Endothelial cell of umbilical vein (primary cell): ENCODE measurements at places on chromosomes 7 and 10. TPM values are rescaled to one million over a fixed set of nuclear protein-coding genes. Genes with fewer than 3 reads are reported as not detected.

The ASZ1 gene
- polyA plus RNA-seq: not detected in 2 replicates

The SCIN gene
- 0.05 and 0.07 TPM in 2 replicates for polyA plus RNA-seq

- no peak for DNase-seq
Observed at GRCh38 chr7:71237945-71238344, 106.0 kb downstream of the GALNT17 start.

GRCh38 chr7:35570937-35571336 lies 124.0 kb downstream of the HERPUD2 start:
- DNase-seq: no peak

- DNase-seq: peak; percentile 69
Observed at GRCh38 chr10:50431791-50432190, 180.5 kb upstream of the ASAH2 start.

DNA sequence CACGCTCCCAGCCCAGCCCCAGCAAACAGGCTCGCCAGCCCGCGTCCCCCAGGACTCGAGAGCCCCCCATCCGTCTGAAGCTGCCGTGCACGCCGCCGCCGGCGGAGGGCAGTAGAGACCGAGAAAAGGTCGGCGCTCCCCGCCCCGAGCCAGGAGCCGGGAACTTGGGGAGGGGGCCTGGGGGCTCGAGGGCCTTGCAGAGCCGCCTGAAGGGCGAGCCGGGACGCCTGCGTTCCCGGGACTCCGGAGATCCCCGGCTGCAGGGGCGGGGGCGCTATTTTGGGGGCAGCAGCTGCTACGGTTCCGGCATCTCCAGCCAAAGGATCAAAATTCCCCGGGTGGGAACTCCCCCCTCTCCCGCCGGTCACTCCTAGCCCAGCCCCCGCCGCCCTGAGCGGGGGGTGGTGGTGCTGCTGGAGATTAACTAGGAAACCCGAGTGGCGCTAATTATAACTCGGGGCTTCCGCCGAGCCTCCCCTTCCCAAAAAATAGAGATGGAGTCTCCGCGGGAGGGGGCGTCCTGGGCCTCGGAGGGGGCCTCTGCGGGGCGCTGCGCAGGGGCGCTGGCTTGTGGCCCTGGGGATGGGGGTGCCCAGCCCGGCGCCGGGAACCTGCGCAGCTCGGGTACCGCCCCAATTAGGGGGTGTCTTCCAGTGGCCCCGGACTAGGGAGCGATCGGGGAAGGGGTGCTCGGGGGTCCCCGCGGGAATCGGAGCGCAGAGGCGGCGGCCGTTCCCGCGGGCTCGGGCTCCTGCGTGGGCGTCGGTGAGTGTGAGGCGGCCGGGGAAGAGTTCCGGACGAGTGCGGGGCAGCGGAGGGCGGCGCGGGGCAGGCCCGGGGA lies 608 bp downstream of the ACHE start:
- DNase-seq: no peak

- DNase-seq: peak; percentile 3
Observed at GRCh38 chr10:64115908-64116643, 594.9 kb downstream of the REEP3 start.

GRCh38 chr10:106910666-106911065 lies 253.8 kb downstream of the SORCS1 start:
- DNase-seq: no peak

DNA sequence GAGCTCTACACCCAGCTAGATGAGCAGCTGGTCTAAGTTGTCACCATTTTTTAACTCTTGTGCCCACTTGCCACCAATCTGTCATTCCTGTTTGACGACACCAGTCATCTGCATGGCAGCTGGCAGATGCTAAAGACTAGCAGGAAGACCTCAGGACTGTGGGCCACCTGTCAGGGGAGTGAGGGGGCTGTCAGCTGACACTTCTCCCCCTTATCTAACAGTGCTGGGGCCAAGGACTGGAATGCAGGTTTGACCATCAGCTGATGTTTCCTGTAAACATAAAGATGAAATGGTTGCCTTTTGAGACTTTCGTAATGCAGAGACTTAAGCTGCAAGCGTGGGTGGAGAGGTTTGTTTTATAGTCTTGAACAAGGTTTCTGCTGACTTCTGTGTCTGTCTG lies 93.5 kb downstream of the WNT2 start:
- DNase-seq: no peak

DNA sequence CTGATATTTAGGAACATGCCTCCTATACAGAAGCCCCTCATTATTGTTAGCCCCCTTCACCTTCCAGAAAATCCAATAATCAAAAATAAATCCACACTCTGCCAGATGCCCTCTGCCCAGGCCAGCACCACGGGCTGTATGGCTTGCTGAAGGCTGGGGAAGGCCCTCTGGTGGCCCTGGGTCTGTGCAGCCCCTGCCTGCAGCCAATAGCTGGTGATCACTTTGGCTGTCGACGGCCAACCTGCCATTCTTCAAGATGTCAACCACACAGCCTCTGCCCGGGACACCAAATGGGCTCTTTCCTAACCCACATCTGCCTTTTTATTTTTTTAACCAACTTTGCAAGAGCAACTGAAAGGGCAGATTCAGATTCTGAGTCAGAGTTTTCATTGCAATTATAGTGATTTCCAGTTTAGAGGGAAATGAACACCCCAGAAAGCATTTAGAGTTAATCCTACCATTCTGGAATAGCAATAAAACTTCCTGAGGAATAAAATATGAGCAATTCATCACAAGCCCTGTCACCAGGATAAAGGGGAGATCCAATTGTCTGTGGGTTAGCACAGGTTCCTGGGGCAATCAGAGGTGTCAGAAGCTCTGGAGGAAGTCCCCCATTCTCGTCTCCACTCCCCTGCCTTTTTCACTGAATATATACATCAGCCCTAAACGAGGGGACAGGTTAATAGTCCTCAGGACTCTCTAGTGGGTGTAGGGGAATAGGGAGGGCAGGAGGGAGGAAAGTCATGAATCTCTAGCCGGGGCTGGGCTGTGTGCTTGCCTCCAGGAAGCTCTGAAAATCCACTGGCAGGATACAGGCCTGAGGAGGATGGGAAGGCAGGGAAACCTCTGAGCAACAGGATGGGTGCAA lies 211.3 kb downstream of the GRID1 start:
- no peak for DNase-seq
